CD4-positive, alpha-beta T cell treated with Interleukin-2 at 100 ng/mL for 4 hours (primary cell): ENCODE measurements at places on chromosomes 16 and 17.
A peak's percentile ranks its signal among the peaks of the same experiment; 100 is the strongest.

DNA sequence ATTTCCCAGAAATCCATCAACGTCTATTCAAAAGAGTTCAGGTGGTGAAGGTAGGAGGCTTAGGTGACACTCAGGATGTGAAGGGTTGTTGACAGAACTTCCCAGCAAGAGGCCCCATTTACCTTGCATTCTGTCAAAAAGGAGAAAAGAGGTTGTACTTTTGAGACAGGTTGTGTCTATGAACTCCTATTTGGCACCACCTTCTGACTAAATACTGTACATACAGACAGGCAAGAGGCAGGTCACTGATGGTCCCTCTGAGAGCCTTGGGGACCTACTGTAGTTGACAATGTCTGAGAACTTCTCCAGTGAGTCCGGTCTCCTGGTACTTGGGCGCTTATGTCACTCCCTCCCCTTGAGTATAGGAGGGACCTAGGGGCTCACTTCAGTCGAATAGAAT lies 479.3 kb upstream of the ZFHX3 start:
- no peak for DNase-seq

GRCh38 chr16:26334218-26335111 lies 642.7 kb downstream of the HS3ST4 start:
- no peak for DNase-seq

DNA sequence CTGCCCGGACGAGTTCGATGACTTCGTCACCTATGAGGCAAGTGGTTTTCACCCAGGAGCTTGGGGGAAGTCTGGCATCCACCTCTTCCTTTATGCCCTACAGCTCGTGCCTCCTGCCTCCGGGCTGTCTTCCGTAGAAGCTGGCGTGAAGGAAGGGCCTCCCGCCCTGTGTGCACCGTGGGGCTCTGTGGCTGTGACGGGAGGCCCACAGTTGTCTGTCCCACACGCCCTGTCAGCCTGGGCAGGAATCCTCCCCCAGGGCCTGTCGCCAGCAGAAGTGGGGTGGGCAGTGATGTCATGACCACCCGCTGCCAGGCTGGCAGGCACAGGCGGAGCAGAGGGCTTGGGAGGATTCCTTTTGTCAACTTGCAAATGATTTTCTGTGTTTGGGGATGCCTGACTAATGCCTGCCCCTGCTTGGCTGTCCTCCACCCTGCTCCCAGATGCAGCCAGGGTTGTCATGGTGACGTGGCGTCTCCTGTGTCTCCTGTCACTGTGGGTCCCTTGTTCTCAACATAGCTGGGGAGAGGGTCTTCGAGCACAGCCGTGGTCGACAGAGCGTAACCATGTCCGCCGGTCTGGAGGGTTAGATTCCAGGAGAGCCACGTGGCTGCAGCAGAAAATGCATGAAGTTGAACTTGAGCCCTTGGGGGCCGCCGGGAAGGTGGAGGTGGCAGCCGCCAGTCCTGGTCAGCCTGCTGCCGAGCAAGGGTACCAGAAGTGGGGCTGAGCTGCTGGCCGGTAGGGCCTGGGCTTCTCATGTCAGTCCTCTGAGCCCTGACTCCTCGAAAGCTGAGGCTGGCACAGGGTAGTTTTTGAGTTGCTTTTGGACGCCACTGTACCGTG lies 46.1 kb downstream of the RAB11FIP3 start:
- DNase-seq, result no peak

- DNase-seq, result no peak
Measured at GRCh38 chr16:10003486-10003885, 178.7 kb downstream of the GRIN2A start.

DNA sequence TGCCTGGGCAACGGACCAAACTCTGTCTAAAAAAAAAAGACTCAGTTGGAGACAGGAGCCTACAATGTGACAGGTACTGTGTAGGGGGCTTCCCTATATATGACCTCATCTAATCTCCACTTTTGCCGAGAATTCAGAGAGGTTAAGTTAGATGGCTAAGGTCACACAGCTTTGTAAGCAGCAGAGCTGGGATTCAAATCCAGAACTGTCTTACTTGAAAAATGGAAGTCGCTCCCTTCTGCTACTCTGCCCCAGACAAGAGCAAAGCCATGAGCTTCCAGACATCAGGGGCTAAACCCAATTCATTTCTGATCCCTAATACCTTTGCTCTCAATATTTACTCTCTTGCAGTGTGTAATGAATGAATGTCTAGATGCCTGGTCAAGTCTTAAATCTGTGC lies 41.5 kb upstream of the ABCC12 start:
- DNase-seq, result no peak

- no peak for DNase-seq
Measured at GRCh38 chr16:760065-760464, 469 bp upstream of the MSLN start.

DNA sequence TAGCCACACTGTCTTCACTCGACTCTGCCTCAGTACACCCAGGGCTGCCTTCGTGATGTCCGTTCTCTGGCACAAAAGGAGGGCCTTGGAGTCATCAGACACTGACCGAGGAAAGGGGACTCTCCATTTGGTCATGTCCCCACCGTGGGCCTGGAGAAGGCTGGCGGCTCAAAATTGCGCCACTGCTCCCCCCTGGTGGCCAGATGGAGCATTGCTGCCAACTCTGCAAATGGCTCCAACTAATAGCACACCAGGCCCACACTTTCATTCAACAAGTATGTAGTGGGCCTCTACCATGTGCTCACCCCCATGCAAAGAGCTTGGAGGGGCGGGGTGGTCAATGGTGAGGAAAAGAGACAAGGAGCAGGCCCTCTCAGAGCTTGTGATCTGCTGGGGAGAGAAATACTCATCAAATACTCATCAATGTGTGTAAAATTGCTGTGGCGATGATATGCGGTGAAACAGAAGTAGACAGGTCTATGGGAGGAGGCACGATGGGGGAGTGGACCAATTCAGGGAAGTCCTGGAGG lies 5.2 kb upstream of the GRIN2C start:
- DNase-seq, result peak; percentile 79

- no peak for DNase-seq
Measured at GRCh38 chr16:66651965-66652364, 44.6 kb downstream of the CMTM4 start.

DNA sequence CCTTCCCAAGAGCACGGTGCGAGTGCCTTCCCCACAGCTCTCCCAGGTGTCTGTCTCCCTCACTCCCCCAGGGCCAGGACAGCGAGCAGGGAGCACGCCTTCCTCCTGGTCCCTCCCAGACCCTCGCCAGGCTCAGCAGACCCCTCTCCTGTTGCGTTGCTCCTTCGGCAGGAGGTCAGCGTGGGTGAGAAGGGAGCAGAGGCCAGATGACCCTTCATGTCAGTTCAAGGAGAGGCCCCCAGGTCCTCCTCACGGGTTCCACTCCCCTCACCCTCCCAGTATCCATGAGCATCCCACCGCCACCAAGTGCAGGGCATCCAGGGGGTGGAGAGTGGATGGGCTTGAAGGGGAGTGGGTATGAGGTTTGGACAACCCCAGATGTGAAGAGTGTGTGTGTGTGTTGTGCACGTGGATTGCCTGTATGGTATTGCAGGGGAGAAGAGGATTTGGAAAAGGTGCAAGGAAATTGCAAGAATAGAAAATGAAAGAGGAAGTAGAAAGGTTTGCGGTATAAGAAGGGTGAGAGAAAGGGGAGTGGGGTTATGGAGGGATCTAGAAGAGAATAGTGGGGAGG lies 17.7 kb downstream of the SGCA start:
- DNase-seq, result no peak

DNA sequence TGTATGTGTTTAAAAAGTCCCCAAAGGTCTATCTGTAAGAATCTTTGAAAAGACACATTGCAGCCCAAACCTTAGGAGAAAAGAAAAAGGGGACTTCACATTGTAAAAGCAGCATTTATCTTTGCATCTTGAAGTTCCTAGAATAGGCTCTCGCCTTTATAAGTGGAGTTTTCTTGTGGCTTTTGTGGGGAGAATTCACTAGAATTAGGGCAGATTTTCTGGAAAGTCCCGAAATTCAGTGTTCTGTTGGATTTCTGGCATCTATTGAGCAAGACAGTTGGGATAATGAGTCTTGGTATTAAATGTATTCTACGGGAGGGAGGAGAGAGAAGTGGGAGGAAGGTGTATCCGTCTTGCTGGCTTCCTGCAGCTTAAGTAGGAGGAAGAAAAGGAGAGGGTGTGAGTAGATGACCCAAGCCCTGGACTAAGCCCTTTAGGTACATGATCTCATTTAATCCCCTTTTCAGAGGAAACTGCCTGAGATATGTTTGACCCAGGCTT lies 62.6 kb downstream of the PRKCA start:
- peak; percentile 44 for DNase-seq

GRCh38 chr16:57614536-57614935 lies 13.9 kb upstream of the ADGRG1 start:
- DNase-seq, result peak; percentile 28

- no peak for DNase-seq
Measured at GRCh38 chr17:11332706-11333105, 91.7 kb downstream of the SHISA6 start.

GRCh38 chr17:64244165-64244564 lies 18.9 kb downstream of the TEX2 start:
- DNase-seq, result no peak

DNA sequence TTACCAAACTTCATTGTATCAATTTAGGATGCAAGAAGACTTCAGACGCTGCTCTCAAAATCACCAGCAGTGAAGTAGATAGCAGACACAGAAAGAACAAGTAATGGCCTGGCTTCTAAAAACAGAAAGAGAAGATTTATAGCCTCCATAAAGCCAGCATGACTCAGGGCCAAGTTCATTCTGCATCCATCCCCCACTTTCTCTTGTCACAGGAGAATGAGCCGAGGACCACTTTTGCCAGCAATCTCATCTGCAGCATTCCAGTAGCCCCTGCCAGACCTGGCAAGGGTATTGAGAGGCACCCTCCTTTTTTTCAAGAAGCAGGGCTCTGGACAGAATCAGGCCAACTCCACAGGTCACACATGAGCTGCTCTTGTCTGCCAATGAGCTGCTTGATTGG lies 355.4 kb upstream of the SOX9 start:
- DNase-seq, result no peak

- DNase-seq, result no peak
Measured at GRCh38 chr16:3642397-3643094, 11.9 kb upstream of the DNASE1 start.

DNA sequence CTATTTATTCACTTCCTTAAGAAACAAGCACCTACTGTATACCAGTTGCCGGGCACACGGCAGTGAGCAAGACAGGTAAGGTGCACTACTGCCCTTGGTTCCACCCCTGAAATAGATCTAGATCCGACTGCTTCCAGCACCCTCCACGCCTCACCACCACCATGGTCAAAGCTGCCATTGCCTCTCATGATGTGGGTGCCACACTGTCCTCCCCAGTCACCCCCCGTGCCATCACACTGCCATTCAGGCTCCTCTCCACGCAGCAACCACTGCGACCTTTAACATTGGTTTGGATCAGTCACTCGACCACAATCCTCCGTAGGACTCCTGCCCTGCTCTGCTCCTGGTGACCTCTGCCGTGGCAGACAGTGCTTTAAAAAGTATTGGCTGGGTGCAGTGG lies 226.8 kb downstream of the CPPED1 start:
- no peak for DNase-seq

- DNase-seq, result no peak
Measured at GRCh38 chr16:21264571-21265036, 13.5 kb downstream of the CRYM start.

- no peak for DNase-seq
Measured at GRCh38 chr16:15951852-15952251, 2.4 kb downstream of the ABCC1 start.

DNA sequence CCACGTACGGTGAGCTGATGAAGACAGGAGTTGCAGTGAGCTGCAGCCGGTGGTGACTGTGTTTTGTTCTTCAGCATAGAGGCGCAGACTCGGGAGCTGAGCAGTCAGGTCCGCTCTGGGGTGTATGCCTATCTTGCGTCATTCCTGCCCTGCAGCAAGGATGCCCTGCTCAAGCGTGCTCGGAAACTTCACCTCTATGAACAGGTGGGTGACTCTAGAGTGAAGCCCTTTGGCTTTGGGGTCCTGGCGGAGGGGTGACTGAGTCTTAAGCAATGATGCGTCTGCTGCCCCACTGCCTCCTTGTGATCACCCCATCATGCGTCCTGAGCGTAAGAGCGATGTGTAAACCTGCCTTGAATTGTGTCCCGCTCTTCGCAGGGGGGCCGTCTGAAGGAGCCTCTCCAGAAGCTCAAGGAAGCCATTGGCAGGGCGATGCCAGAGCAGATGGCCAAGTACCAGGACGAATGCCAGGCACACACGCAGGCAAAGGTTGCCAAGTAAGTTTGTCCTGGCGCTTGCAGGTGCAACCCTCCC lies 22.9 kb downstream of the UBN1 start:
- no peak for DNase-seq

DNA sequence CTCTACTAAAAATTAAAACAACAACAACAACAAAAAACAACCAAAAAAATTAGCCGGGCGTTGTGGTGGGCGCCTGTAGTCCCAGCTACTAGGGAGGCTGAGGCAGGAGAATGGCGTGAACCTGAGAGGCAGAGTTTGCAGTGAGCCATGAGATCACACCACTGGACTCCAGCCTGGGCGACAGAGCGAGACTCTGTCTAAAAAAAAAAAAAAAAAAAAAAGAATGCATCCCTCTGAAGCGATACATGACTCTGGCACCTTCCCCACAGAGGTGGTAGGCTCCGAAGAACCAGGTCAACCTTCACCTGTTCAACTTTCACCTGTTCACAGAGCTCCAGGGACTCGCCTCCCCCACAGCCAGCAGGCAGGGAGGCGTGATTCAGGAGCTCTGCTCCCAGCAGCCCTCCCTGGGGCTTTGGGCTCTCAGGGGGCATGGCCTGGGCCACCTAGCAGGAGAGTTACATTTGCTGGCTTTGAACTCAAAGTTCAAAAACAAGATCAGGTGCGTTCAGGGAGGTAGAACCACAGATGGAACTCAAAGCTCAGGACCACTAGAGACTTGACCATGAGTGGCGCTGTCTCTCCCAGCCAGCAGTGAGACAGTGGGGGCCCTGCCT lies 5.6 kb downstream of the VAC14 start:
- DNase-seq, result no peak

- no peak for DNase-seq
Measured at GRCh38 chr16:65429504-65430181, 307.8 kb upstream of the CDH11 start.

GRCh38 chr16:19697756-19698318 lies 20.2 kb downstream of the KNOP1 start:
- DNase-seq, result no peak

DNA sequence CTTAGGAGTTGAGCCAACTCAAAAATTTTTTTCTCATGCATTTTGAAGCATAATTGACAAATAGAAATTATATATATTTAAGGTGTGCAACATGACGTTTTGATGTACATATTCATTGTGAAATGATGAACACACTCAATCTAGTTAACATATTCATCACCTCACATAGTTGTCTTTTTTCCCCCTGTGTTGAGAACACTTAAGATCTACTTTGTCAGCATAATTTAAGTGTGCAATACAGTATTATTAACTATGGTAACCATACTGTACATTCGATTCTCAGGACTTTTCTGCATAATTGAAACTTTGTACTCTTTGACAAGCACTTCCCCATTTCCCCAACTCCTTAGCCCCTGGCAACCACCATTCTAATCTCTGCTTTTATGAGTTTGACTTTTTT lies 192.2 kb upstream of the ZKSCAN2 start:
- DNase-seq, result no peak

- DNase-seq, result no peak
Measured at GRCh38 chr17:80477647-80478478, 1.5 kb upstream of the NPTX1 start.
